Suppressor macrophage treated with lipopolysaccharide for 1 hour (primary cell): ENCODE measurements at places on chromosomes 11 and 22.

DNA sequence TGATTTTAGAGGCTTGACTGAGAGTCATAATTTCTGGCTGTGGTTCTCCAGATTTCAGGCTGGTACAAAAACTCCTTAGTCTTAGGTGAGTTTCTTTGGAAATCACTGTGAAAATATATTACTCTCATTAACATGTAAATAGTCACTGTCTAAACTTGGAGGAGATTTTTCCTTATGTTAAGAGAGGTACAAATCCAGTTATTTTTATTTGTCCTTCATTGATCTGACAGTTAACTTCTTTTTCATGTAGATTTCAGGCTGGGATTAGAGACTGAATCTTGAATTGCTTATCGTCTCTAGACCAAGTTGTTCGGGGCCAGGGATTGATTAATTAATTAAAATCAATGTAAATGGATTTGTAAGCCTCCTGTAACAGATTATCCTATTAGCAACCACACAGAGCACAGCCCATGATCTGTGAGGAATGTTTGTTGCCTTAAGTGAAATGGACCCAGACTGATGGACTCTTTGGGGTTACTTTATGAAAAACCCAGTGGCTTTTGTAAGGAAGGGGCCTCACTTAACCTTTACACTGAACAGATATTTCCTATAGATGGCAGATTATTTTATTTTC, 21.1 kb downstream of the TEAD1 start:
- DNase-seq = no peak

DNA sequence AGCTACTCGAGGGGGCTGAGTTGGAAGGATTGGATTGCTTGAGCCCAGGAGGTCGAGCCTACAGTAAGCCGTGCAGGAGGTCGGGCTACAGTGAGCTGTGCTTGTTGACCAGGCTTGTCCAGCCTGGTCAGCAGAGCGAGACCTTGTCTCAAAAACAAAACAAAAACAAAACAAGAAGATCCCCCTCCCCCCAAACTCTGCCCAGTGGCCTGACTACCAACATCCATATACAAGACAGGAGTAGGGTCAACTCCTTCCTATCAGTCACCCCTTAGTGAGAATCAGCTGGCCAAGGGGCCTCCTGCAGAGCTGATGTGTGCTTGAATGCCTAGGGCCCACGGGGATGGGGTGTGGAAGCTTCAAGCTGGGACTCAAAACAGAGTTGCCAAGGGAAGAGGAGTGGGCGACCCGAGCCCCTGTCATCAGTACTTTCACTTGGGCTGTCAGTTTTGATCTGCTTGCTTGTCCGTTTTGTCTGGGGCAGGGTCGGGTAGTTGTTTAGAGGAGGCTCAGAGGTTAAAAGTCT, 942 bp upstream of the TSPAN18 start:
- peak; percentile 24 for DNase-seq

DNA sequence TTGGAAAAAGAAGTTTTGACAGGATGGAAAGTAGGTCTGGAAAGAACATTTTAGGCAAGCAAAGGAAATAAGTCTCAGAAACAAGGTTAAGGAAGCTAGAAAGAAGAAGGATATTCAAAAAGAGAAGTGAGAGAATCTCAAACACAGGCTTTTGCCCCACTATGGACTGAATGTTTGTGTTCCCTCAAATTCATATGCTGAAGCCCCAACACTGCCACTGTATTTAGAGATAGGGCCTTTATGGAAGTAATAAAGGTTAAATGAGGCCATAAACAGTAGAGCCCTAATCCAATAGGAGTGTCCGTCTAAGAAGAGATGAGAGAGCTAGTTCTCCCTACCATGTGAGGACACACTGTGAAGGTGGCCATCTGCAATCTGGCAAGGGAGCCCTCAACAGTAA, 20.6 kb upstream of the RPS13 start:
- peak; percentile 39 for DNase-seq

DNA sequence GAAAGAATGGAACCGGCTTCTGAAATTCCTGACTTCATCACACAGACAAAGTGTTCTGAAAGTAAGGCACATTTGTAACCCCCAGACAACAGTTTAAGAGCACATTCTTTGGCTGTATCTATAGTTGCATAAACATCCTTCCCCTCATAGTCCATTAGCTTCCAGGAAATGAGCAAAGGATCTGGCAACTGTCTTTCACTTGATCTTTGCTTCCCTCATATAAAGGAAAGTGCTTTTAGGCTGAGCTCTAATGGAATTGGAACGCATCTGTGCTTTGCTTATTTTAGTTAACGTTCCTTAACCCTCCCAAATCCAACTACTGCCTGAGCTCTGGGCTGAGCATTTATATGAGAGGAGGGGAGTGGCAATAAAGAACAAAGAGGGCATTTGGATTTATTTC, 76.9 kb upstream of the API5 start:
- DNase-seq = no peak

DNA sequence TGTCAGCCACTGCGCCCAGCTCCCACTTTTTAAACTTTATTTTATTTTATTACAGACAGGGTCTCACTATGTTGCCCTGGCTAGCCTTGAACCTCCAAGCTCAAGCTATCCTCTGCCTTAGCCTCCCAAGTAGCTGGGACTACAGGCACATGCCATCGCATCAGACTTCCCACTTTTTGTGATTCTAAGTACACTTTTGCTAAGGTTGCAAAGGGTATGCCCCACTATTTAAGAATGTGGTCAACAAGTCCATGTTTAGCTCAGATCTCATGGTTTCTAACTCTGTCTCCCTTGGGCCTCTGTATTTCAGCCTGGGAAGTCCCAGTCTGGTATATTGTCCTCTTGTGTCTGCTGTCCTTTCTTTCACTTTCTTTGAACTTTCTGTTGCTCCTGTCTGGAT, 35.3 kb downstream of the EXPH5 start:
- DNase-seq = no peak

DNA sequence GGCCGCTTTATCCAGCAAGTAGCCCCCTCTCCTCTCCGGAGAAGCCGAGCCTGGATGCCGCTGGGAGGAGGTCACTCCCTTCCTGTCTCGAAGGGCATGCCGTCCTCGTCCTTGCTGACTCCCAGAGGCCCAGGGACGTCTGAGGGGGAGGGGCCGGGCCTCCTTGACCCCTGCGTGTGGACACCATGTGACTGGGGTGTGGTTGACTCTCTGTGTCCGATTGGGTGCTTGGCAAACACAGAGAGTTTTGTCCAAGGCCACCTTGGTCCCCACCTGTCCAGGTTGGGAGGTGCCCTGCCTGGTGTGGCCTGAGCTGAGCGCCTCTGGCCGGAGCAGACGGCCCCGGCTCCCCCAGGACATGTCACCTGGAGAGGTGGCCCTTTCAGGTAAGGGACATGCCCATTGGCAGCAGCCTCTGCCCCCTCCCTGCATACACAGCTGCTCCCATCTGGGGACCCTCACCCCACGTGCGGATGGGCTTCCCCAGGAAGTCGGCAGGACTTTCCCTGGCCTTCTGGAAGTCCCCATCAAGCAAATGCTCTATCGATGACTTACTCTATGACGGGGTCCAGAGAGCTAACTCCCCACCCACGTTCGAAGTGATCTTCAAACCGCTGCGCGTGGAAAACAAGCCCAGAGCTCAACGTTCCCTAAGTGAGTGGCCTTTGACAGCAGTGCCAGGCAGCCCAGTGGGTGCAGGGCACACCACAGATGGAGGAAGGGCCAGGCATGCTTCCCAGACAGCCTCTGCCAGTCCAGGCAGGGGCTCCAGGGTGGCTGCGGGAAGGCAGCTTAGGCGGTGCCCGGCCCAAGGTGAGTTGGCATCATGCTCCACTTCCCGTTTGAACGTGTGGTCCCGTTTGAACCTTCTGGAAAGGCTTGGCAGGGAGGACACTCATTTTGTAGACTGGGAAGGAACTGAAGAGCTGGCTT, at the start of gene SMIM38:
Gene SMIM38, plus strand, starts transcription at position 634 of the 933 bp plus-strand sequence. CDS start 1,912 bp downstream, outside the sequence.
- peak; percentile 50 for DNase-seq

DNA sequence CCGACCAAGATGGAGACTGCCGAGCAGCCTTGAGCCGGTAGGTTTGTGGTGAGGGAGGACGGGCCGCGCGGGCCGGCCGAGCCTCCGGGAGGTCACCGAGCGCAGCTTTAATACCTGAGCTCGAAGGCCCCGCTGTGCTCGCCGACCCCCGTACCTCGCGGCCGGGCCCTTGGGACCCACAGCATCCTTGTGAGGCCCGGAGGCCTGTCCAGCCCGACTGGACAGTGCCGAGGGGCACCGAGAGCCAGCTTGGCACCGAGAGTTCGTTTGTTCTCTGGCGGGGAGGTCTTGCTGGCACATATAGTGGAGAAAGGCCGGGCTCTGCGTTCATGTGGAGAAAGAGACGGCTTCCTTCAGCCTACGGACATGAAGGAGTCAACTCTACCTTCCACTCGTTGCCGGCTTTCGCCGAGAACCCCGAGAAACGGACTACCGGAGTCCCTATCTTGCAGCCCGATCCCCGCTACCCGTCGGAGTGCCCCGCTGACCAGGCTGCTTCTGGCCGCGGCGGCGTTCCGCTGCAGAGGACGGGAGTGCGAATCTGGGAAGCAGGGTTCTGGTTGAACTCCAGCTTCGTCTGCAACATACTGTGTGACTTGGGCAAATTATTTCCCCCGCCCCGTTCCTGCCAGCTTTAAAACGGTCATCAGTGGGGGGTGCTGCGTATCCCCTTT, 349 bp downstream of the TSSC4 start:
- no peak for DNase-seq

GRCh38 chr11:11996321-11997048, 11.9 kb downstream of the DKK3 start:
- DNase-seq = no peak

DNA sequence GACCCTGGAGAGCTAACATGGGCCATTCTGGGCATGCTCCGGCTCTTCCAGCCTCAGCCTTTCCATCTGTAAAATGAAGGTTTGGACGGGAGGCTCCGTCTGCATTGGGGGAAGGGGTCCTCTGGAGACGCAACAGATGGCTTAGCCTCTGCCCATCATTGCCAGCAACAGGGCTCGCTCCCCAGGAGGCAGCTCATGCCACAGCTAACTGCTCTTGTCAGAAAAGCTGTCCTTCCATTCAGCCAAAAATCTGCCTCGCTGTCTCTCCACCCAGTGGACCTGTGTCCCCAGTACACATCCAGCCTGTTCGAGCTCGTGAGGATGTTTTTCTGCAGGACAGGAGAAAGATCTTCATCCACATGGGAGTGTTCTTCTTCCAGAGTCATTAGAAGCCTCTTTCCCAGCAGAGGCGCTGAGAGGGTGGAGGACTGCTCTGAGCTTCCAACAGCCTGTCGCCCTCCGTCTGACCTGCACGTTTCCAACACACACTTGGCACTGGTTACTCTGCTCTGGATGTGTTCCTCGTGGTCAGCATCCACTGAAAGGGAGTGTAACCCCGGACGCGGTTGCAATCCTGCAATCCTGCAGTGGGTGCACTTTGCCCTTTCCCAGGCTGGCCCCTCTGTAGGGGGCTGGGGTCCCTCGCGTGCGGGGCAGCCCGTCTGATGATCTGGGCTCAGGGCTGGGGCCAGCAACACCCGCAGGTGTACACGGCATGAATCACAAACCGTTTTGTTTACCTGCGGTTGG, 1340.9 kb downstream of the TBC1D22A start:
- no peak for DNase-seq

DNA sequence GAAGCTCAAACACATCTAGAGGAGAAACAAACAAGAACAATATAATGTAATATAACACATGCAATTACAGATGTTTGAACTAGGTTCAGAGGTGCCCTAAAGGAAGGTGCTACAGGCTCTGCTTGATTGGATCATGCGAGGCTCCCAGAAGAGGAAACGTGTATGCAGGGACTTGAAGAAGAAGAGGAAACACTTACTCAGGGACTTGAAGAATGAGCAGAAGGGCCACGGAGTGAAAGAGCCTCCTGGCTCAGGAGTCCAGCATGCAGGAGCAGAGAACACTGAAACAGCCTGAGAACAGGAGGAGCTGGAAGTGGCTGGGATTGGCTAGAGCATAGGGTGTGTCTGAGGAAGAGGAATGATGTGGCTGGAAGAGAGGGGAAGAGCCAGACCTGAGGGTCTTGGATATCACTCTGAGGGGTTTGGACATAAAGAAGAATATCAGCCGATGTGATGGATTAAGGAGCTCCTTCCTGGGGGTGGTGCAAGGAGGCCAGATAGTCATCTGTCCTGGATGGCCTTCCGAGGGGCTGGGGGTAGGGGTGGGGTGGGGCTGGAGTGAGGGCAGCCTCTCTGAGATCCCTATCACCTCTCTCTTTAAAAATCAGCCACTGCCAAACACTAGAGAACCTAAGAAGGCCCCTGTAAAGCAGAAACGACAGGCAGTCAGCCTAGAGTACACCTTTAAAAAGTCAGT, 16.8 kb downstream of the FZD4 start:
- DNase-seq = peak; percentile 10

DNA sequence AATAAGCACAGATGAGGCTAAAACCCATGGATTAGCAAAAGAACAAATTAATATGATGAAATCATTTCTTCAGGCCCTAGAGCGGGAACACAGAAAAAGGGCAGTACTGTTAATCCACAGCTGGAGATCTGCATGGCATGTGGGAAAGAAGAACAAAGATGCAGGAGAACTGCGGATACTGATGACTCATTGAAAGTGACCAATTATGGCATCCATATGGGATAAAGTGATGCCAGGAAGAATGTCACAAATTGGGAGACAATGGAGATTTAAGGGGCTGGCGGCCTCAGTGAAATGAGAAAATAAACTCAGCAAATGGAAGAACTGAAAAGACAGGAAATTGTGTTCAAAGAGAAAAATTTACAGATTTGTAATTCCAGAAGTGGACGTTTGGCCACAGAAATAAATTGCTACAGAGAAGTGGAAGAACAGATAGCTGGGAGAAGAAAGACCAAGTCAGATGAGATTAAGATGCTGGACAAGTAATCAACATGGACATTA, 39.4 kb downstream of the SIK3 start:
- no peak for DNase-seq

DNA sequence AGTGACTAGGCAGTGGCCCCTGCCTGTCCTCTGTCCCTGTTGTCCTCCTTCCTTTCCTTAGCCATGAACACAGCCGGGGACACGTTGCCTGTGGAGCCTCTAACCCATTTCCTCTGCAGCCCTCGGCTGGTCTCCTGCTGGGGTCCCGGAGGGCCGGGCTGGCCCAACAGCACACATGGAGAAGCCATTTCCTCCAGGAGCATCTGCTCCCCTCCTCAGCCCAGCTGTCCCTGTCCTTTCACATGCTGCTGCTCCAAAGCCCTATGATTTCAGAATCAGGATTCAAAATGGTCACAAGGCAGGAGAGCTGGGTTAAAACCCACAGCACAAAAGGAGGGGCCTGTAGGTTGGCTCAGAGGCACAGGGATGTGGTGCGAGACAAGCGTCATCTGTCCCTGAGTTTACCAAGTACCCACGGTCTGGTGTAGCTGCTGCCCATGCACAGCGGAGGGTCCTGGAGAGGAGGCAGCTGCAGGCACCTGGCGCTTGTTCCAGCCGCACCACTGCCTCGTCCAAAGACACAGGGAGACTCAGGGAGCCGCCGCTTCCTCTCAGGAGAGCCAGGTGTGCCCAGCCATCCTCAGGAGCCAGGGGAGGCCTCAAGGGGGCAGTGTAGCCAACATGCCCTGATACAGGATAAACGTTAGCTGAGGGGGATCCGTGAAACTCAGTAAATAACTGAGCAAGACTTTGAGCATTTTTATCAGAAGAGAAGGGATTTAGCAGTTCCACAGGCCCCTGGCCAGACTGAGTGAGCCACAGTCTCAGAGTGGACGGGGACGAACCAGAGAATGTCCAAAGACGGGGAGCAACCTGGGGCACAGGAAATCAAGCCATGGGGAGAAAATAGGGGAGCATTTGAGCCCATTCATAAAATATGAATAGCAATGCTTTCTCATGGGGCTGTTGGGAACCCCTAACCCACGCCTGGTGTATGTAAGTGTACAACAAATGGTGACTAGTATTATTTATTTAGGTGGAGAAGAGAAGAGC, 3.9 kb upstream of the VSIG10L2 start:
- no peak for DNase-seq

GRCh38 chr11:77244277-77245027, 57.0 kb downstream of the GDPD4 start:
- DNase-seq = peak; percentile 25
